ENCODE measurements at places on chromosomes 12 and 14.

DNA sequence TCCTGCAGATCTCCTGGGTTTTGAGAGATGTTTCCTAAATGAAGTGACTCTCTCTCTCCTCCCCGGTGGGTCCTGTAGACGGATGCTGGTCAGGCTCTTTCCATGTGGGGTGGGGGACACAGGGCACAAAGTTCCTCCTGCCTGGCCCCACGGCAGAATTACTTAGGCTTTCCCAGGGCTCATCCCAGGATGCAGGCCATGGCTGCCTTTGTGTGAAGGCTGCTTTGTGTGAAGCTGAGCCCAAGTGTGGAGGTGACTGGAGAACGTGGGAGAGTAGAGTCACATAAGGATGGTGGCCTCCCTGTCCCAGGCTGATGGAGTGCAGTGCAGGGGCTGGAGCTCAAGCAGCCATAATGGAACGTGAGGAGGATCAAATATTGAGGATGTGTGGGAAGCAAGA is 200.2 kb downstream of the ADGRD1 start:
- no peak for DNase-seq

DNA sequence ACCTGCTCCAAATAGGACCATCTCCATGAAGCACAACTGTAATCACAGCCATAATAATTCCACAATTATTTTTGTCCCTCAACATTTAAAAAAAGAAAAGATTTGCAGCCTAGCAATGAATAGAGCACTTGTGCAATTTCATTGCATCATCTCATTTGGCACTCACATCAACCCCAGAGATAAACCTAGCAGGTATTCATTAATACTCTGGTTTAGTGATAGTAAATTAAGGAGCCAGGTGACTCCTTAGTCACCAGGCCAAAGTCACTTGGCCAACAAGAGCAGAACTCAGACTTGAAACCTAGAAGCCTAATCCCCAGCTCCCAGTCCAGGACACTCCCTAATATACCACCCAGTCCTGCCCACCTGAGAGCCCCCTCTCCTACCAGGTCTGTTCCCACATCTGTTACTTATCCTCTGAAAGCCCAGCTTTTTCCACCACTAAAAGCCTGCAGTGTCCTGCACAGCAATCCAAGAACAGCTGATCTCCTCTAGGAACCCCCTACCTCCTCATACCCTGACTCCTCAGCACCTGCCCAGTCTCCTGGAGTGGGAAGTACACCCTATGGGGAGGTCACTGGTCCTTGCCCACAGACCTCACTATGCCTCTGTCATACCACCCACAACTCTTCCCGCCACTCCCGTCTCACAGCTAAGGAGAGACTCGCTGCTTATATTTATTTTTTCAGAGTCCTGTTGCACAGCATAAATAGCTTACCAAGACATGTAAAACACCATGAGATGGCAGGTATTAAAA is 22.1 kb downstream of the OR10P1 start:
- DNase-seq = peak; percentile 62

DNA sequence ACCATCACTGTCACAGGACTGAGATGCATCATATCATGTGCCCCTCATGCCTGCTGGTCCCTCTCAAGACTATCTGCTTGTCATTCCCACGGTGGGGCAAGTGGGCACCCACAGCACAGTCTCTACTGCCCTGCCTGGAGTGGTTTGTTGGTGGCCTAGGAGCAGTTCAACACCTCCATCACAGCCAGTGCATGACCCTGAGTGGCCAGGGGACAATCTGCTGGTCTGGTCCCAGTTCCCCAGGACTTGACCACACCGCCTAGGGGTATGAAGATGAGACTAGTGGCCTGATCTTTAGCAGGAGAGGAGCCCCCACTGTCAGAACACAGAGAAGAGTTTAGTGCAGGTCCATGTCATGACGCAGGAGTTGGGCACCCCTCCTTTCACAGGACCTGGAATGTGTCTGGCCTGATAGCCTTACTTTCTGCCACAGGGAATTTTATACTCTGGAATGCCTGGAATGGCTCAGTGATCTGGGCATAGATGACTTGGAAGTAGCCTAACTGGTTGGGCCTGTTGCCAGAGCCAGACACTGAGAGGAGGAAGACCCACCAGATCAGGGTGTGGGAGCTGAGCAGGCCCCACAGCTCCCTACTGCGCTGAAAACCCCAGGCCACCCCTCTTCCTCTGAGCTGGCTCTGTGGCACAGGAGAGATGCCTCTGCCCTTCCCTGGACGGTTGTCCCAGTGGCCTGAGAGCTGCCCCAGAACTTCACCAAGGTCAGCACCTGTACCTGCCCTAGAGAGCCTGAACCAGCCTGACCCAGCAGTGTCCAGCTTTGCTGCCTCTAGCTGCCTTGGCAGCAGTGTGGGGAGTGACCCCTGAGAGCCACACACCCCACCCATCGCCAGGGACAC is 83.3 kb downstream of the PUS7L start:
- peak; percentile 23 for DNase-seq

DNA sequence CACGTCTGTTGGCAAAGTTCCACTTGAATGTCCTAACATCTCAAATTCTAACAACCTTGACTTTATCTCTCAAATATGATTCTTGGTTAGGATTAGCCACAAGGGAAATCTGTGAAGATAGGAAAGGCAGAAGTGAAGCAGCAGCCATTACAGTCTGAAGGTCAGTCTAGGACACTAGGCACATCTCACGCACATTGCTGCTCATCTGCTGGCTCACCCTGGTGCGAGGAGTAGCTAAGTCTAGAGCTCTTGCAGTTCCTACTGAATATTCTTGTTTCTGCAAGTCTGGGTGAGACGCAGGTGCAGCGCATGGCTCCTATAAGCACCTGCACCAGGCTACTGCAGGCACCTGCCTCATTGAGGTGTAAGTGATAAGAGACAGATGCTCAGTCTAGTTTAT is 6.4 kb upstream of the SLC25A3 start:
- DNase-seq = peak; percentile 26

GRCh38 chr14:68466491-68466977 is 326.3 kb downstream of the ZFP36L1 start:
- DNase-seq = peak; percentile 100

GRCh38 chr14:61891810-61892209 is 129.6 kb downstream of the SNAPC1 start:
- no peak for DNase-seq

- peak; percentile 34 for DNase-seq
Observed at GRCh38 chr12:75692876-75693275, 181.5 kb upstream of the KRR1 start.
